Stimulated activated CD8-positive, alpha-beta memory T cell treated with anti-CD3 and anti-CD28 coated beads, Interleukin-7, amount 100 ng/mL, for 1 hour (primary cell): ENCODE measurements at places on chromosomes 1 and 21.

GRCh38 chr1:42692911-42693310 is 10.7 kb downstream of the YBX1 start:
- DNase-seq: no peak

- no peak for DNase-seq
Observed at GRCh38 chr1:29934255-29934772, 698.0 kb downstream of the PTPRU start.

GRCh38 chr21:40060083-40060677 is 192.9 kb downstream of the PCP4 start:
- no peak for DNase-seq

GRCh38 chr1:77541162-77541545 is 141.3 kb downstream of the ZZZ3 start:
- no peak for DNase-seq

- no peak for DNase-seq
Observed at GRCh38 chr1:167033646-167034045, 44.6 kb downstream of the MAEL start.

GRCh38 chr1:211329764-211330201 is 3.1 kb downstream of the TRAF5 start:
- no peak for DNase-seq

DNA sequence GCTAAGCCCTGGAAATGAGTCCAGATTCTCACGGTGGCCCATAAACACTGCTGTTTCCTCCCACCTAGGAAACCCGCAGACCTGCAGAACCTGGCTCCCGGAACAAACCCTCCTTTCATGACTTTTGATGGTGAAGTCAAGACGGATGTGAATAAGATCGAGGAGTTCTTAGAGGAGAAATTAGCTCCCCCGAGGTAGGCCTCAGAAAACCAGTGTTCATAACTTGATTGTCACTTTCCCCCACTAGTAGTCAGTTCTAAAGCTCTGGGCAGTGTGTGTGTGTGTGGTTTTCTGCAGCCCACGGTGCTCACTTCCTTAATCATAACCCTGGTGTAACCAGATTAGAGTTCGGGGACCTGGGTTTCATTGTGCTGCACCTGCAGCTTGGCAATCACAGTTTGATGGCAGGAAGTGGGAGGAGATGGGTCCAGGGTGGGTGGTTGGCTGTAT is 39.1 kb downstream of the CLIC6 start:
- DNase-seq: no peak

- no peak for DNase-seq
Observed at GRCh38 chr1:154848983-154849382, 21.1 kb downstream of the KCNN3 start.

DNA sequence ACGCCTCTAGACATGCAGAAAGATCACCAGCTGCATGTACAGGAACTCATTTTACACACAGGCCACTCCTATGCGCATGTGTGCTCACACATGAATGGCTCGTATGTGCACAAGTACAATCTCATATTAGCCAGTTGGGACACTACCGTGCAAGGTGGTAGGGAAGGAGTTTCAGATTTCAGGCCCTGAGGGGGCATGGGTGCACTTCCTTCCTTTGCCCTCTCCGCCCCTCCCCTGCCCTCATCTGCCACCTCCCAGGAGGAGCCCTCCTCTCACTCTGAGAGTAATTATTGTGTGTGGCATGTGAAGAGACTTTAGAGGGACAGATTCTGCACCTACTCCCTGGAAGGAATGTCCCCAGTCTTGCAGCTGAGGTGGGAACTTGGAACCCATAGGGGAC is 14.8 kb downstream of the EDN2 start:
- no peak for DNase-seq

DNA sequence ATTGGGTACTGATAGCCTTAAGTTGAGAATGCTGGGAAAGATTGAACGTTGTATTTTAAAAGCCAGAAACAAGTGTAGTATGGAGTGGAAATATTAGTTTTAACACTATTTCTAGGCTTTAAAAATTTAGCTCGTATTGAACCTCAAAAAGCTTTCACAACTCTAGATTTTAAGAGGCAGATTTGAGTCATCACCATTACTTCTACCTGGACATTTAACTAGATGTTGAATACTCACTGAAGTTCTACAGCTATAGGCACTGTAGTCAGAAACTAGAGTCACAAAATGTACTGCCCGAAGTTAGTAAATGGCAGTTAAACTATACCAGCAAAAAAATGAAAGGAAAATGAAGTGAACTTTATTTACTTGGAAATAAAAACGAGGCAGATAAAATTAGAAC is 96.5 kb downstream of the NEK7 start:
- no peak for DNase-seq

DNA sequence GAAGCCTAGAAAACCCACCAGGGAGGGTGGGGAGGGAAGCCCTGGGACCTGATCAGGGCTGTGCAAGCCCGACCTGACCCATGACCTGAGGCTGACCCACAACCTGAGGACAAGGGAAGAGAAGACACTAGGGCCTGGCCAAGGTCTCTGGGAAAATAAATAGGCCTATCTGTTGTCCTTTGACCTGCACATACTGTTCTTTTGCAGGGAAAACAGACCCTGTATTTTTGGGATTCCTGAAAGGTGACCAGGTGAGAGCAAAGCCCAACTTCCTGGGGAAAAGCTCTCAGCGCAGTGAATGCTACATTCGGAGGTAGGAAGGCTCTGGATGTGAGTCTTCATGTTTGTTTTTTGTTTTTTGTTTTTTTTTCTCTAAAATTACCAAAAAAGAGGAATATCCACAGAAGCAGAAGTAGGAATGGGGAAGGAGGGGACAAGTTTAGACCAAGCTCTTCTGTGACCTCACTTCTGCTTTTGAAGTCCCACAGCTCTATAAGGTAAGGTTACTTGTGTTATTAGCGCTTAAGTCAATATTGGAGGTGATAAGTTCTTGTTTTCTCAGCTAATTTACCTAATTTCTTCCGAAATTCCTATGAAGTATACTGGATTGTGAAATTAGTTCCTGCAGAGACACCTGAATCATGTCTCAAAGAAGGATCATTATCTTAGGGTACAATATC is 26.2 kb upstream of the LYST start:
- DNase-seq: no peak

DNA sequence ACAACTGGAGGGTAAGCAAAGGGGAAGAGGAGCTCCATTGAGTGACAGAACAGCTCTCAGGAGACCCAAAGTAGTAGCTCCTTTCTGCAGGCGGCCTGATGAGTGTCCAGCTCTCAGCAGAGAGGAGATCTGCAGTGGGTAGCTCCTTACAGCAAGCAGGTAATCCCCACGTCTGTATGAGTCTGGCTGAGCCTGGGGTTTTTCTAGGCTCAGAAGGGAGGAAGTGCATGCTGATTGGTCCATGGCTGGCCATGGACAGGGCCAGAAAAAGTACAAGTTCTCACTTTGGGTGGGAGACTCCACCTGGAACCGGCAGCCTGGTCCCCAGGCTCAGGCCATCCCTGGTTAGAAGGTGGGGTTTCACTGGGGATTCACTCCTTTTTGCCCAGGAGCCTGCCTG is 50.9 kb upstream of the SCYL3 start:
- DNase-seq: no peak

- no peak for DNase-seq
Observed at GRCh38 chr21:42806509-42807140, 72.7 kb downstream of the WDR4 start.

GRCh38 chr21:29092102-29092959 is 18.9 kb upstream of the CCT8 start:
- no peak for DNase-seq

GRCh38 chr1:53172426-53173128 is 24.0 kb upstream of the CPT2 start:
- DNase-seq: no peak

DNA sequence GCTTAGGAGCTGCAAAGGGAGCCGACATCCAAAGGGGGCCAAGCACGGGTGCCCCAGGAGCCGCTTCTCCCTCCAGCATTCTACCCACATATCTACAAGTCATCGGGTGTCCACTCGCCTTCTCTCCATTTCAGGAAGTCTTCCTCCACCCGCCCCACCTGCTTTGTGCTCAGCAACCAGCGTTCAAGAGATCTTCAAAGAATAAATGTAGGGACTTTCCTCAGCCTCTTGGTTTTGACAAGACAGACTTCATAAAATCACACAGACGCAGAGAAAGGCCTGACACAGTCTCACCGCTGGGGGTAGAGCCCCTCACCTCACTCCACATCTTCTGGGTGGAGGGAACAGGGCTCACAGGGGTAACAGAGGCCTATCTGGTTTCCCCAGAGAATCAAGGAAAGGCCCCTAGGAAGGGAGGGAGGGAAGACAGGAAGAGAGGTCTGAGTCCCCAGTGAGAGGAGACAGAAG is 49.5 kb downstream of the SSBP3 start:
- DNase-seq: no peak

- DNase-seq: no peak
Observed at GRCh38 chr1:209607102-209607794, 23.7 kb downstream of the CAMK1G start.

GRCh38 chr1:17886838-17887441 is 131.8 kb downstream of the ACTL8 start:
- DNase-seq: no peak

GRCh38 chr1:218783131-218783530 is 390.5 kb upstream of the LYPLAL1 start:
- no peak for DNase-seq

DNA sequence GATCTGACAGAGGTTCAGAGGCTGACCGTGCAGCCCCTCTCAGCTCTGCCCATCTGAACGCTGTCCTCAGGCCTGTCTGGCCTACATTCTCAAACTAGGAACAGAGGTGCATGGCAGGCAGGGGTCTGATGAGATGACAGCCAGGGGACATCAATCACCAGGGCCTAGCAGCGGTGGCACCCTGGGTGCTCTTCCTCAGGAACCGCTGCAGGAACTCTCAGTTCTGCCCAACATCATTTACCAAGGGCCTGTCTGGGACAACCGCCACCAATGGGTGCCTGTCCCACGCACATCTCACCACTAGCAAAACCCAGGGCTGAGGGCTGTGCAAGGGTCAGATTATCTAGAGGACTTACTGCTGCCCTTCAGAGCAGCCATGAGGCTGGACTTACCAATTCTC is 245.7 kb downstream of the TOMM20 start:
- DNase-seq: no peak

GRCh38 chr1:38576241-38576640 is 283.3 kb downstream of the RRAGC start:
- no peak for DNase-seq

DNA sequence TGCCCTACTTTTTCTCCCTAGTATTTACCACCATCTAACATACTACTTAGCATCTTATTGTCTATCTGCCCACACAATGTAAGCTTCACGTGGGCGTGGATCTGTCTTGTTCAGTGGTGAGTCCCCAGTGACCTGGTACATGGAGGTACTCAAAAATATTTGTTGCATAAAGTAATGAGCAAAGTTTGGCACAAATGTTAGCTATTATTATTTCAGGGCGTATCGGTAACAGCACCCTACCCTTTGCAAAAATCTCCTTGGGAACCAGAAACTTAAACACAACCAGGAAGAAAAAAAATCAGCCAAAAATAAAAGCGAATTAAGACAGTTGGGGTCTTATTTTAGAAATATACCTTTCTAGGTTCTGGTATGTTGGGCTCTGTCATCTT is 454 bp upstream of the NENF start:
- DNase-seq: no peak

DNA sequence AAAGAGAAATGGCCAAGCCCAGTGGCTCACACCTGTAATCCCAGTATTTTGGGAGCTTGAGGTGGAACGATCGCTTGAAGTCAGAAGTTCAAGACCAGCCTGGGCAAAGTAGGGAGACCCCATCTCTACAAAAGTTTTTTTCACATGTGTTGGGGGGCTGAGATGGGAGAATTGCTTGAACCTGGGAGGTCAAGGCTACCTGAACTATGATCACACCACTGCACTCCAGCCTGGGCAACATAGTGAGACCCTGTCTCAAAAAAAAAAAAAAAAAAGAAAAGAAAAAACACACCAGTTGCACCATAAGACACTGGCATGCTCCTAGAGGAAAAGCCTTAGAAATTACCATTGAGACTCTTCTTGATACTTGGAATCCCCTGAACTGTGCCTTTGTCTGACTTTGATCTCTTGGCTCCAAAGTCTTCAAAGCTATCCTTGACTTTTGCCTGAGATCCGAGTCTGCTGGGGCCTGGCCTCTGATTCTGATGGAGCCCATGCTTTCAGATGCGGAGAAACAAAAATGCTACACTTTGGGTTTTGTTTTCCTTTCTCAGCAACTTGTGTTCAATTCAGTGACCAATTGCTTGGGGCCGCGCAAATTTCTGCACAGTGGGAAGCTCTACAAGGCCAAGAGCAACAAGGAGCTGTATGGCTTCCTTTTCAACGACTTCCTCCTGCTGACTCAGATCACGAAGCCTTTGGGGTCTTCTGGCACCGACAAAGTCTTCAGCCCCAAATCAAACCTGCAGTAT is 33.7 kb downstream of the ATP5PO start:
- DNase-seq: no peak

DNA sequence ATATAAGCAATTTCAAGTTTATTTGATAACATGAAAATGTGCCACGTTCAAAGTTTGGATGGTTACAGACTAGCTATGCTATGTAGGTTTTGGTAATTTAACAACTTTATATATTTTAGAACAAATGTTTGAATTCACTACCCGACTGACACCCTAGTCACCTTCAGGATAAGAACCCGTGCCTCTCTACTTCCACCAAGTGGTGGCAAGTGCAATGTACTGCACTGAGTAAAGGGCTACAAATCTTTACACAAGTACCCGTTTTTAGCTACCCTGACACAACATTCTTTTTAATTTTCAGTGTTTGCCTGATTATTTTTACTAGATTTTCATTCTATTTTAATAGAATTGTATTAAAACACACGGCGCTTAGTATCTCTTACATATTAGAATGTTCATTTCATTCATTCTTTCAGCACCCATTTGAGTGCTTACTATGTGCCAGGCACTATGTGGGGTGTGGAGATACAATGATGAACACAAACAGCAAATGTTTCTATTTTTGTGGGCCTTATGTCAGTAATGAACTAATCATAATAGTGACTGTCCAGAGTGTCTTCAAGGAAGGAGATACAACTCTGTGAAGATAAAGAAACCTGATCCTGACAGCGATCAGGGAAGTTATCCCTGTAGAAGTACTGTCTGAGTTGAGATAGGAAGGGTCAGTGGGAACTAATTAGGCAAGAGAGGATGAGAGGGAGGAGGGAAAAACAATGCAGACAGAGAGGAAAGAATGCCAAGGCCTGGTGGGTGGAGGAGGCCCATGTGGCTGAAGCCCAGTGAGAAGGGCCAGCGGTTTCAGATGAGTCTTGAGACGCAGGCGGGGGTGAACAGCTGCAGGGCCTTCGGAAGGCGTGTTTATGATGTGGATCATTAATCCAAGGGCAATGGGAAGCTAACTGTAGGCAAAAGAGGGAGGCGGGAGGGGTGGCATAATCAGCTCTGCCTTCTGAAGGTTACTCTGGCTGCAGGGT is 3.8 kb downstream of the LCA5L start:
- no peak for DNase-seq

DNA sequence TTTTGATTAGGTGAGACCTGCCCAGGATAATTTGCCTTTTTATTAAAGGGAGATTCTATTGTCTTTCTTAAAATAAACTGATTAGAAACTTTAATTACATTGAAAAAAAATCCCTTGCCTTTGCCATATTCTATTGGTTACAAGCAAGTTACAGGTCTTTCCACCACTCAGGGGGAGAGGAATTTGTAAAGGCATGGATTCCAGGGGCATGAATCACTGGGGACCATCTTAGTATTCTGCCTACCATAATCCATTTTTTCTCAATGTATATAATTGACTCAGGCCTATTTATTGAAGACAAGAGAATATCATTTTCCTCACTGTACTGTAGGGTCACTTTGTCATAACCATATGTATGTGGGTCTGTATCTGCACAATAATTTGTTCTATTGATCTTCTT is 124.3 kb upstream of the PDE4B start:
- no peak for DNase-seq

GRCh38 chr1:14538335-14538734 is 60.1 kb upstream of the KAZN start:
- DNase-seq: no peak

GRCh38 chr1:247448107-247448791 is 9.7 kb downstream of the OR2B11 start:
- DNase-seq: peak; percentile 2
